ENCODE measurements at places on chromosomes 12 and 14. TPM values are rescaled to one million over a fixed set of nuclear protein-coding genes. Genes with fewer than 3 reads are reported as not detected.

GRCh38 chr12:85829391-85829790 is 6.8 kb downstream of the RASSF9 start:
- no peaks in the 10 kb centered on the region for H3K36me3 ChIP-seq
- H3K27me3 ChIP-seq, result no peaks in the 10 kb centered on the region

MARCHF9 gene
- 24.9 TPM for total RNA-seq

GRCh38 chr12:79162948-79163347 is 298.4 kb downstream of the SYT1 start:
- H3K27ac ChIP-seq, result no peak overlapping the region
- DNase-seq, result no peak
- H3K27me3 ChIP-seq, result no peaks in the 10 kb centered on the region
- H3K36me3 ChIP-seq, result no peaks in the 10 kb centered on the region

- no peak for DNase-seq
- H3K27ac ChIP-seq, result no peak overlapping the region
- peaks cover 3% of the 10 kb centered on the region for H3K36me3 ChIP-seq
- H3K27me3 ChIP-seq, result no peaks in the 10 kb centered on the region
- H3K4me1 ChIP-seq, result peaks cover 4% of the 10 kb centered on the region
- no peak overlapping the region for H3K4me3 ChIP-seq
Measured at GRCh38 chr12:29253906-29254625, 105.0 kb downstream of the FAR2 start.

GRCh38 chr12:59936534-59936933 is 340.7 kb downstream of the SLC16A7 start:
- no peak overlapping the region for H3K4me3 ChIP-seq
- H3K4me1 ChIP-seq, result no peaks in the 10 kb centered on the region
- no peaks in the 10 kb centered on the region for H3K27me3 ChIP-seq
- no peak for DNase-seq
- H3K36me3 ChIP-seq, result no peaks in the 10 kb centered on the region

All from activated CD8-positive, alpha-beta memory T cell treated with anti-CD3 and anti-CD28 coated beads, Interleukin-2, amount 10 ng/mL, durations not matched to agents 7 days and 5 days (primary cell).